OCI-M1 (cell line): ENCODE measurements at places on chromosomes 13 and 19.

DNA sequence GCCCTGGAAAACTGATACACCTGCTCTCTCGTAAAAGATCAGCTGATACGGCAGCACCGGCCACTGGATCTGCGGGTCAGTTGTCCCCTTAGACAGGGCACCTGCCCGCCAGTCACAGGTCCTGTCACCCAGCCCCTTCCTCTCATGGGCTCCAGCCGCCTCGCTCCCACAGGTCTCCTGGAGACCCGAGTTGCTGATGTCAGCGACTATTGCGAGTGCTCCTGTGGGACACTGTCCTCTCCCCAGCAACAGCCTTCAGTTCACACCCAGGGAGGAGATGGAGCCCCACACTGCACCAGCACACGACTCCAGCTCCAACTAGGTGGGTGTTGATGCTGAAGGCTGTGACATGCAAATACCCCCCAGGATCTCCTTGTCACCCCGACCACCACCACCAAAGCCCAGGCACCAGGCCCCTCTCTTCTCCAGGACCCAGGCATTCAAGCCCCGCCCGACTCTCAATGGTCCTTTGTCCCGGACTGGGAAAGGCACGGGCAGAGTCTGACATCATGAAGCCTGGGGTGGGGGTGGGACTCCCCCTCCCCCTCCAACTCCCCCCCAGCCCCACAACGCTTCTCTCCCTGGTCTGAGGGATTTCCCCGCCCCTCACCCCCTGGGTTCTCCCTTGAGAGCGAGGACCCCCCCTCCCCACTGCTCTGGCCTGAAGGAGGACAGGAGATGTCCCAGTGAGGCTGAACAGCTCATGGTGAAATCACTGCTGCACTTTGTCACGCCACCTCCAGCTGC lies 1.4 kb upstream of the MAG start:
- no peak for DNase-seq

GRCh38 chr13:43061496-43062280 lies 38.3 kb downstream of the DNAJC15 start:
- no peak for DNase-seq

GRCh38 chr13:91644806-91645205 lies 246.4 kb downstream of the GPC5 start:
- no peak for DNase-seq

- DNase-seq = no peak
Observed at GRCh38 chr13:60282186-60282585, 114.8 kb upstream of the TDRD3 start.

DNA sequence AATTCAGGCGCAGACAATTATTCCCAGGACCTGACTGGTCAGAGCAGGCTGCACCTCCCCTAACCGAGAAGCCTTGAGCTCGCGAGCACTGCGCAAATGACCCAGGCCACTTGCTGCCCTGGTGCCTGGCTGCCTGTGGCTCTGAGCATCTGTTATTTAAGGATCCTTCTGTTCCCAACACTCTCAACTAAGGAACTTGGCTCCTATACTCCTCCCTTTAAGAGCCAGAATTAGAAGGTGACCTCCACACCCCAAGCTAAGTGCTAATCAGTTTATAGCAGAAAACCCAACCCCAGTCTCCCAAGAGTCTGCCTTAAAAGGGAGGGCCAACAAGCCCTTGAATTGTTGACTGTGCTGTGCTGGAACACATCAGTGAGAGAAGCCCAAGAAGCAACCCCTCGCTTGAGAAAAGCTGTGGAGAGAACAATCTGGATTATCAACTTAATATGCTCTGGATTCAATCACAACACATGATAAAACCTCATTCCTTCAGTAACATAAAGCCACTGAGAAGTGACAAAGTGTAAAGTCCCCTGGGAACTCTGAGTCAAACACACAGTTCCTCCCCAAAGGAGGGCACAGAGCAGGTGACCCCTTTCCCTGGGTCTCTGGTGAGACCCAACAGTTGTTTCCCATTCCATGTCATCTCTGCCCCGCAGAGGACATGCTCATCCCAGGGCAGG lies 14.6 kb downstream of the AKAP8L start:
- no peak for DNase-seq

GRCh38 chr19:41934849-41935374 lies 6.7 kb upstream of the ERFL start:
- DNase-seq = peak; percentile 87

GRCh38 chr13:108834193-108834592 lies 204.8 kb downstream of the MYO16 start:
- no peak for DNase-seq
